ENCODE measurements at places on chromosomes 2 and 18.

DNA sequence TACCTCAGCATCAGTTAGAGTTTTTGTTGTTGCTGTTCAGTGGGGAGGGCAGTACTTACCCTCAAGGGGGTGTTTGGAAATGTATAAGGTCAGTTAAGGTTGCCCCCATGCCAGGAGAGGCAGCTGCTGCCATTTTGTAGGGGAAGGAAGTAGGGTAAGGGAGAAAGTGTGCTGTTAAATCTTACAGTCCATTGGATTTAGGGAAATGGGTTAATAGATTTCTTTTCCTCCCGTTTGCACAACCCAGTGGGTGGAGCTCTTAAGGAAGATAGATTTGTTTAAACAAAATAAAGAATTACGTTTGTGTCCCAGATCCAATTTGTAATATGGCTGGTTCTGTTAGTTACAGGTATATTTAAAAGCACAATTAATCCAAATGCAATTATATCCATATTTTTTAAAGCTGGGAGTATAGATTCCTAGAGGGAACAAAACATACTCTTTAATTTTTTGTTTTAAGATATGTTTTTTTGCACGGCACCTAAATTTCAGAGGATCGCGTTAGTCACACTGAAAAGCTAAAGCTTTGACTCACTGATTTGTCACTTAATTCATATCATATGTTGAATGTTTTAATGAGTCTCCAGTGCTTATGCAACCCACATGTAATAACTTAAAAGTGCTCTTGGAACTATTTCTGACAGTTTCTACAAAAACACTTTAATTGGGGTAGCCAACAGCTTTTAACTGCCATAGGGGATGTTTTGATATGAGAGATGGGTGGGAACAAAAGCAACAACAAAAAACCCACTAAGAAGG is 9.0 kb upstream of the CWC22 start:
- DNase-seq = no peak

DNA sequence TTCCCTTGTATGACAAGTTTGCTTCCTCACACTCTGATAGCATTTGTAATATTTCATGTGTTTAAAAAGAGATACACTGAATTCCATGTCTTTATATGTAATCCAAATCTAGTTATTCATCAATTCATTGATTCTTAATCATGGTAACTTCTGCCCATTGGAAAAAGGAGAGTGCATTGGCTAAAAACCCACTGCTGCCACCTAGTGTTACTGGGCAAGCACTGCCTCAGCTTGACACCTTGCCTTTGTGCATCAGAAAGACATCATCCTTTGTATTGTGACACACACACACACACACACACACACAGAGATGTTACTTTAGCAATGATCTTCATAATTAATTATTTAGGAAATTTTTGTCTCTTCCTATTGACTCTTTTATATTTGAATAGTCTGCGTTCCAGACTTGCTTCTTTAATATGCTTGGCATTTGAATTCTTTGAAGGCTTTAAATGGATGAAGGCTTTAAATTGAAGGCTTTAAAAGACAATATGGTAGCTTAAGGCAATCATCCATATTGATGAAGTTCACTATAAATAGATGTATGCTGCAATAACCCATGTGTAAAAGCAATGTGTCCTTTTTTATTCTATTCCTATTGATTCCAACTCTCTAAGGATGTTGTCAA is 414.2 kb upstream of the CHST9 start:
- no peak for DNase-seq

DNA sequence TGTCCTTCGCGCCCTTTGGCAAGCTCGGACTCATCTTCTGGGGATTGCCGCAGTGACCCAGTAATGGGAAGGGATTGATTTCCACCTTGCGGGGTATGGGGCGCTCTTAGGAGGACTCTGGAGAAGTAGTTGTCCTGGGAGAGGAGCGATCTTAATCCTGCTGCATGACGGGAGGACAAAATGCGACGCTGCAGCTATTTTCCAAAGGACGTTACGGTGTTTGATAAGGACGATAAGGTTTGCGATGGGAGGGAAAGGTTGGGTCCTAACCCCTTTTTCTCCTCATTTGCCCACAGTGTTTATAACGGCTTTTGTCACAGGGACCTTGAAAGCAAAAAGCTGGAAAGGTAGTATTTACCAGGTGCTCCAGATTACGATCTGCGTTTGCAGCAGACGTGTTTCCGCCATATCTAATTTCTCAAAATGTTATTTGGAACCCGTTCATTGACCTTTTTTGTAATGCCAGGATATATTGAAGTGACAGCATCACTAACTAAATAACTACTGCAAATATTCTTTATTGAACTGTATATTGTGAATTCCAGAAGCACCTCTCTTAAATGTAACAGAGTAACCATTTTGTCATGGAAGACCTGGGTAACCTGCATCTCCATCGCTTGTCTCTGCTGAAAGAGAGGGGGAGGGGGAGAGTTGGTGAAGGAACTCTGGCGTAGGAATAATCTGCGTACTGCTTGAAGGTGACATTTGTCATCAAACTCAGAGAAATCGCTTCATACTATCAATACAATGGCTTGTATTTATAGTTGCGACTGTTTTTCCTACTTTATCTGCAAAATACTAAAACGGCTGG is 590 bp downstream of the MDH1 start:
- no peak for DNase-seq

- DNase-seq = no peak
Measured at GRCh38 chr2:8860239-8860638, 22.8 kb upstream of the KIDINS220 start.

- DNase-seq = no peak
Measured at GRCh38 chr2:158603205-158603604, 146.5 kb downstream of the PKP4 start.

- DNase-seq = no peak
Measured at GRCh38 chr2:65595630-65596029, 163.2 kb upstream of the SPRED2 start.

DNA sequence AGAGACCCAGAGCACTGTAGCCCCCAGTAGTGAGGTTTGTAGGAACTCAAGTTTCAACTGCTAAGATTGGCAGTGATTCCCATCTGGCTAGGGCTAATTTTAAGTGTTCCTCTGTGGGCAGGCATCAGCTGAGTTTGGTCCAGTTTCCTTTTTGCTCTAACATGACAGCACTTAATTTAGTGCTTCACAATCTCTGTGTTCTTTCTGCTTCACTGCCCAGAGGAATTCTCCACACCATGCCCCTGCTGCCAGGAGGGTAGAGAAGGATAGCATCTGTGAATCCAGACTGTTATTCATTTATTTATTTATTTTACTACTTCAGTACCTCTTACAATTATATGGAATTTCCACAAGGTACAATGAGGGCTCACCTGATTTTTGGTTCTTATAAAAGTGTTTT is 549.9 kb upstream of the FSIP2 start:
- DNase-seq = no peak

DNA sequence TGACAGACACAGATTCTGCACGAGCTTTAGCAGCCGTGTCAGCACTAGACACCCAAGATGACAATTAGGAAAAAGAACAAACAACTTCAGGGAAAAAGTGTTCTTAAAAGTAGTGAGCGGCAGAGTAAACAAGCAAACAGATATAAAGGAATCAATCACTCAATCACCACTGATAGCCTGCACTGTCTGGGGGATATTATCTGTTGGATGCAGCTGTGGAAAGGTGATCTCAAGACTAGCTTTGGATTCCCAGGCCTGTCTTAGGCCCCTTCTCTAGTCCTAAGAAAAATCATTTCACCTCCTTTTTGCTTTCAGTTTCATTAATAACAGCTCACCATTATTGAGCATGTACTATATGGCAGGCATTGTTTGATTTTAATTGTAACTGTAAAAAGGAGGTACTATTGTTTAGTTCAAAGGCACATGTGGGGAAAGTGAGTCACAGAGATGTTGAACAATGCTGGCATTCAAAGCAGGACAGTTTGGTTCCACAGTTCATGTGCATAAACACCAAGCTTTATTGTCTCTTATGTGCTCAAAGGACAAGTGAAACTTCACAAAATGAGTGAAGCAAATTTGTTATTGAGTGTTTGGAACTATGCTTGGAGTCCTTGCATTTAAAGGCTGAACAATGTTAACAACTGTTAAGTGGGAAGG is 147.3 kb upstream of the TCF4 start:
- DNase-seq = no peak
